ENCODE measurements at places on chromosomes 1 and 21. TPM values are rescaled to one million over a fixed set of nuclear protein-coding genes. Genes with fewer than 3 reads are reported as not detected.

The TMOD4 gene
- total RNA-seq = not detected

The KLHL12 gene
- total RNA-seq = 71.6 TPM

The PTPRC gene
- not detected for total RNA-seq

The KANK4 gene
- total RNA-seq = 0.13 TPM

The PTGFR gene
- total RNA-seq = 0.26 TPM

The SPRR2A gene
- 1.3 TPM for total RNA-seq

The KRTAP11-1 gene
- total RNA-seq = not detected

The HSF2BP gene
- 5.8 TPM for total RNA-seq

The PTPN14 gene
- 33.0 TPM for total RNA-seq

The ARTN gene
- 20.1 TPM for total RNA-seq

The INAVA gene
- 28.7 TPM for total RNA-seq

The ZNF648 gene
- total RNA-seq = not detected

The IGSF9 gene
- 6.3 TPM for total RNA-seq

The LINGO4 gene
- total RNA-seq = under 0.01 TPM

The LDLRAD1 gene
- 0.26 TPM for total RNA-seq

The SPTA1 gene
- total RNA-seq = not detected

The ELAPOR1 gene
- under 0.01 TPM for total RNA-seq

The TNFSF4 gene
- total RNA-seq = 0.13 TPM

The BEND5 gene
- total RNA-seq = not detected

The IGSF21 gene
- not detected for total RNA-seq

The GPX7 gene
- total RNA-seq = 1.7 TPM

The SH3BGRL3 gene
- total RNA-seq = 14.5 TPM

The CBR1 gene
- 111 TPM for total RNA-seq

The NFASC gene
- 0.53 TPM for total RNA-seq

The SRSF10 gene
- 52.1 TPM for total RNA-seq

The CFAP107 gene
- not detected for total RNA-seq

The RBP7 gene
- total RNA-seq = 0.26 TPM

The ABCG1 gene
- total RNA-seq = 132 TPM

The GPR161 gene
- total RNA-seq = 7.4 TPM

The LENEP gene
- not detected for total RNA-seq

The GBP1 gene
- 9.5 TPM for total RNA-seq

The OTUD3 gene
- 9.2 TPM for total RNA-seq

The ADGRL4 gene
- not detected for total RNA-seq

The ST6GALNAC3 gene
- 1.4 TPM for total RNA-seq

The CLDN14 gene
- total RNA-seq = not detected

The BARHL2 gene
- total RNA-seq = not detected

The ADGRB2 gene
- 0.64 TPM for total RNA-seq

The ZNF593OS gene
- total RNA-seq = not detected

The TAF1A gene
- 14.5 TPM for total RNA-seq

The CDC20 gene
- 3.1 TPM for total RNA-seq

The OR2L3 gene
- not detected for total RNA-seq

The TIMM17A gene
- total RNA-seq = 74.9 TPM

The TMEM82 gene
- total RNA-seq = not detected

The SHISAL2A gene
- not detected for total RNA-seq

The ADAMTS5 gene
- total RNA-seq = 0.26 TPM

Measured in bronchial epithelial cell (primary cell).